Sigmoid colon (tissue), 7 donors: ENCODE measurements at places on chromosomes 7 and 10. TPM values are rescaled to one million over a fixed set of nuclear protein-coding genes. Genes with fewer than 3 reads are reported as not detected.

NKX2-3 gene
- 33.1 TPM for total RNA-seq

ARHGEF35 gene
- 1.9 TPM for total RNA-seq

FGFR2 gene
- 113 TPM for total RNA-seq

SPDYE17 gene
- total RNA-seq, result not detected

PLAU gene
- 3.6 TPM for total RNA-seq

NUTM2D gene
- 3.3 TPM for total RNA-seq

PKD2L1 gene
- not detected for total RNA-seq

WDFY4 gene
- 4.2 TPM for total RNA-seq

GRCh38 chr7:84803979-84804378, 382.9 kb downstream of the SEMA3D start:
- no peak for DNase-seq

DNA sequence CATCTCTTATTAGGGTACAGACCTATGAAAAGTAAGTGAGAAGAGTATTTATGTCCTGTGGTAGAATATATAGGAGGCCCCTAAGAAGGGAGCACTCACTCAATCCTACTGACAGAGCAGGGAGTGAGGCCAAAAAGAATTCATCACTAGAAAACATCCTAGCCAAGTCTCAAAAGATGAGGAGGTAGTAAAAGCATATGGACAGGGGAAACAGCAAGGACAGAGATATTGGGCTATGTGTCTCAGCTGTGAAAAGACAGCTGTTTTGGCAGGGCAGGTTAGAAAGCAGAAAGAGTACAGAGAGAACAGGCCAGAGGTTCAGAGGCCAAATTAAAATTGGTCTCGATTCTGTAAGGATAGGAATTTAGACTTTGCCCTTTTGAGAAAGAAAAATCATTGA, 548.3 kb upstream of the ANKRD30A start:
- DNase-seq, result no peak

DNA sequence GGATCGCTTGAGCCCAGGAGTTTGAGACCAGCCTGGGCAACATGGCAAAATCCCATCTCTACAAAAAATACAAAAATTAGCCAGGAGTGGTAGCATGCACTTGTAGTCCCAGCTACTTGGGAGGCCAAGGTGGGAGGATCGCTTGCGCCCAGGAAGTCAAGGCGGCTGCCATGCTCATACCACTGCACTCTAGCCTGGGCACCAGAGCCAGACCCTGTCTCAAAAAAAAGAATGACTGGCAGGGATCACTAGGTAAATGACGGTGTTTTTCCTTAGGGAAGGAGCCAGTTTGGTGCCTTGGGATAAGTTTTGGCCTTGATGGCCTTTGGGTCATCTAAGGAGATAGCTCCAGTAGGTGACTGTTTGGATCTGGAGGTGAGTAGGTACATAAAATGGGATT, 8.9 kb downstream of the TMEM248 start:
- DNase-seq, result no peak

DNA sequence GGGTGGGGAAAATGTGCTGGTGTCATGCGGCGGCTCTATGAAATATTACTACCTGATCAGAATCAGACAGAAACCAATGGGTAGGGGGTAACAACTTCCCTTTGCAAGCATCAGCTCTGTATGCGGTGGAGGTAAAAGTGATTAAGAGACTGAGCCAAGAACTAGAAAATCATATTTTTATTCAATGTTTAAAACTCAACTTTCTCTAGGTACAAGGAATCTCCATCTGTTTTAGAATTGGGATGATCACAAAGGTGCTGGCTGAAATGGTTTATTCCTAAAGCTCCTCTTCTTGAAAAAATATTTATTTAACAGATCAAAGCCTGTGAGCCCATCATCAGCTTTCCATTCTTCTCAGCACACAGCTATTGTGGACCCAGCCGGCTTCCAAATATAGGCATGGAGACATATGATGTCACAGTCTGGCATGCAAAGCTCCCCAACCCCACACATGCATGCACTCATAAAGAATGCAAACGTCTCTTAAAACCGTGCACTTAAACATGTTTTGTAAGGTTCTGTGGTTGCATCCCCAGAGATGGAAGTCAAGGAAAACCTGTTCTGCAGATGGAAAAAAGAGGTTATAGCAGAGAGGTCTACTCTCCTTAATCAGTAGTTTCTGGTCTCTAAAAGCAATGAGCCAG, 126.0 kb downstream of the SKIDA1 start:
- DNase-seq, result no peak

- DNase-seq, result no peak
Observed at GRCh38 chr10:116833986-116834985, 15.0 kb upstream of the ENO4 start.

DNA sequence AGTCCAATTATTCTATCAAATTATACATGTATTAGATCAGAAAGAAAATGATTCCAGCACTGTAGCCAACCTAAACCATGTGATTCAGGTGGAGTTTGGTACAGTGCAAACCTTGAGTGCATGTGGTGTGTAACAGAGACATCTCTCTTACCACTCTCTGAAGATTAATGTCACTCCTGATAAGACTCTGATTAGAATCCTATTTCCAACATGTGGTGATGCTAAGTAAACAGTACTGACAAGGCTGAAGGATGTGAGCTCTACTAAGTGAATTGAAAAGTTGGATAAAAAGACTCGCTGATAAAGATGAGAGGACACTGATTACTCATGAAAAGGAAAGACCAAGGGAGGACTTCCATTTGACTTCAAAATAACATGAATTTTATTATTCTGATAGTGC, 232.0 kb downstream of the SDK1 start:
- DNase-seq, result no peak

DNA sequence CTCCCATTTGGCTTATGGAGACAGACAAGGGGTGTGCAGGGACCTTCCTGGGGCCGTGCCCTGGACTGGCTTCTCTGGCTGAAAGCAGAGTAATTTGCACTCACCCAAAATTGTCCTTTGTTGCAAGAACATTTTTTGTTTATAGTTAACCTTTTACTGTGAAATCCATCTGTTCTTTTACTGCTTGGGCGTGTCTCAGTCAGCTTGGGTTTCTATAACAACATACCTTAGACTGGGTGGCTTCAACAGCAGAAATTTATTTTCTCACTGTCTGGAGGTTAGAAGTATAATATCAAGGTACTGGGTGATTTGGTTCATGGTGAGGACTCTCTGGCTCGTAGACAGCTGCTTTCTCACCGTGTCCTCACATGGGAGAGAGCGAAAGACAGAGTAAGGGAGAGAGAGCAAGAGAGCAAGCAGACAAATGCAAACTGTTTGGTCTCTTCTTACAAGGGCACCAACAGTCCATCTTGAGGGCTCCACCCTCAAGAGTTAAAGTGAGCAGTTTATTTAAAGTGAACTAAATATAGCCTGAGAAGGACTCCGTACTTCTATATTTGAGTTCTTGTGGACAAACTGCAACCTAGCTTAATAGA, 131.0 kb upstream of the NPY start:
- DNase-seq, result no peak

DNA sequence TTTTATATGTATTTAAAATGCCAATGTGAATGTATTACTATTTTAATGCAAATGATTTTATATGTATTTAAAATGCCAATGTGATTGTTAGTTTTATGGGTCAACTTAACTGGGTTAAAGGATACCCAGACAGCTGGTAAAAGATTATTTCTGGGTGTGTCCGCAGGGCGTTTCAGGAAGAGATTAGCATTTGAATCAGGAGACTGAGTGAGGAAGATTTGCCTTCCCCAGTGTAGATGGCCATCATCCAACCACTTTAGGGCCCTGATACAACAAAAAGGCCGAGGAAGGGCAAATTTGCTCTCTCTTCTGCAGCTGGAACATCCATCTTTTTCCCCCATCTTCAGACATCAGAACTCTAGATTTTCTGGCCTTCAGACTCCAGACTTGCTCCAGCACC, 116.2 kb downstream of the BAMBI start:
- no peak for DNase-seq

- DNase-seq, result no peak
Observed at GRCh38 chr10:7245505-7245904, 165.3 kb downstream of the SFMBT2 start.

DNA sequence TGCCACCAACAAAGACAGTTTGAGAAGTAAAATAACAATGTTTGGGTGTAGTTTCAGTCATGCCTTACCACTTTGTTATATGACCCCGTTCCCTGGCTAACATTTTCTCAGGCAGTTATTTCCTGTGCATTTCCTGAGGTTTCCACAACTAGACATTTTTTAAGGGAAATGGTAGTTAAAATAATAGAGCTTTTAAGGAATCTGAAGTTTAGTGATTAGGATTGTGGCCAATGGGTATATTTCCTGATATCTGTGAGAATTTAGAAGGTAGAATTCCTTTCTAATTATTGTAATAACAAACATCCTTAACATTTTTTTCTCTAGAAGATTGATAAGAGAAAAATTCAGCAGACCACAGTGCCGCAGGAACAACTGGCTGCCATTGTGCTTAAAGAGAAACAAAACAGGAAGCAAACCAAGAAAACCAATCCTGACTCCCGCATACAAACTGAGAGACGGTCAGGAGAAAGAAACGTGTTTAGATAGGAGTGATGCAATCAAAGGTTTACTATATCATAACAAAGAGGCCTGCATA, 193.6 kb downstream of the MBL2 start:
- DNase-seq, result no peak

DNA sequence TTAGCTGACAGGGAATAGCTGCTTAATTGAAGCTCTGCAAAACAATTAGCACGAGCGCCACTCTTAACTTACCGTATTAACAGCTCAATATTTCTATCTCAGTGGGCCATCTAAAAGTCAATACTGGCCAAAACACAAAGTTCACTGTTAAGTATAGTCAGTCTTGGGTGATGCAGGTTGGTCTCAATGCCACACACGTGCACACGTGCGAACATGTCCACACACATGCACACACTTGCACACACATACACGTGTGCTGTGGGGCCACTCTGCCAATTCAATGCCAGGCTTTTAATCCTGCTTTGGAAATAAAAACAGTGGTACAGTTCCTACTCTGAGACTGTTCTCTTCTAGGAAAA, 105.1 kb downstream of the GRB10 start:
- DNase-seq, result no peak

- DNase-seq, result no peak
Observed at GRCh38 chr10:84166620-84167288, 6.8 kb upstream of the GPR15LG start.

DNA sequence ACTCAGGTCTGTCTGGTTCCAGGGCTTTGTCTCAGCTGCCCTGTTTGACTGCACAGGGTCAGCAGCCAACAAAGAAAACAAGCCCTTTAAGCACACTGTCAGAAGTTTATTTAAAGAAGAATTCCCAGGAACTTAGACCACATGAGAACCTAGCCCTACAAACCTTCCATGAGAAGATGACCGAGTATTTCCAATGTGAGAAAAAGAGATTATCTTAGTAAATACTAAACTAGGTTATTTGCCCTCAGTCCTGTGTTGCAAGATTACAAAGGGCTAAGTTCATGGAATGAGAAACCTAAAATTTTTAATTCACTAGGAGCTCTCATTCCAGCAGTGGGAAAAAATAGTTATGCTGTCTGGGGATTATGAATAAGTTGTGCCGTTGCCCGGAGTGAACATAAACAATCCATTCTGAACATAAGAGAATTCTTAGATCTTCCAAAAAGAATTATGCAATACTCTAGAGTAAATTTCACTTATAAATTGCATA, 46.7 kb downstream of the NOC3L start:
- DNase-seq, result no peak

DNA sequence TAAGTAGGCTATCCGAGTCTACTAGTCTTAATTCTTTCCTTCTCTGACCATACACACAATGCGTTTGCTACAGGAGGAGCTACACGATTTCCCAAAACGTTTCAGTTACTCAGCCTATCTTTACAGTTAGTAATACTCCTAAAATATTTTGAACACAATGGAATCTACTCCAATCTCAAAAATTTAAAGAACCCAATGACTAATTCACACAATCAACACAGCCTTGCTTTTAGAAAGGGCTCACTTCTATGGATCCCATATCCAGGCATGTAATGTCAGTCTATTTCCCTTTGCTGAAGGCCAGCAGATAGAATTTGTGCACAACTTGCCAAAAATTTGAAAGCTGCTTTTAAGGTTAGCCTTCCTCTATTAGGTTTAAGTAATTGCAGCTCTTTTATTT, 107.2 kb downstream of the VPS41 start:
- DNase-seq, result no peak

DNA sequence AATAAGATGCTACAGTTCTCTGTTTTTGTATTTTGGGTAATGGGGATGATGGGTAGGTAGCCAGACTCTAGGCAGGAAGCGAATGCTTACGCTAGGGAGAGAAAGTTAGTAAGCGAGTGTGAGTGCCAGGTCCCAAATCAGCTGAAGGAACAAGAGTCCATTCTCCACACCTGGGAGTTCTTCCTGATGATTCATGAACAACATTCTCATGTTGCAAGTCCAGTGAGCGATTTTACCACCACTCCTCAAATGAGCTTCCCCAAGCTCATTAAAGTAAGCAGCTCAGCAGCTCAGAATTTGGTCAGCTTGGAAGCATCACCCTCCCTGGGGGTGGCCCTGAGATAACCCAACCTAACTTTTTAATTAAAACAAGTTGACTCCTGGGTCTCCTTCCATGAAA, 27.3 kb downstream of the SH3PXD2A start:
- no peak for DNase-seq

DNA sequence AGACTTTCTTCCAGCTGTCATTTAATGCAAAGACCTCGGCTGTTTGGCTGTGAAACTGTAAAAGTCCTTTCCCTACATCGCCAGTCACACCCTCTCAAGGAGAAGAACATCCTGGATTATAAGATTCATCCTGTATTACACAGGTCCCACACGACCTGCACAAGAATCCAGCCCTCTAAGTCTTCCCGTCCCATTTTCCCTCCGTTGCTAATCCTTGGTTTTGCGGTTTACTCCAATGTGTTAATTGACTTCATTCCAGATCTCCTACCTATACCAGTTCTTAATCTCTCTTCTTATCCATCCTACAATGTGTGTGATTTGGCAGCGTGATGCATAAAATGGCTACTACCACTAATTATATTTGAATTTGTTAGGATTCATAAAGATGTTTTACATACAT, 110.4 kb downstream of the COL28A1 start:
- no peak for DNase-seq

DNA sequence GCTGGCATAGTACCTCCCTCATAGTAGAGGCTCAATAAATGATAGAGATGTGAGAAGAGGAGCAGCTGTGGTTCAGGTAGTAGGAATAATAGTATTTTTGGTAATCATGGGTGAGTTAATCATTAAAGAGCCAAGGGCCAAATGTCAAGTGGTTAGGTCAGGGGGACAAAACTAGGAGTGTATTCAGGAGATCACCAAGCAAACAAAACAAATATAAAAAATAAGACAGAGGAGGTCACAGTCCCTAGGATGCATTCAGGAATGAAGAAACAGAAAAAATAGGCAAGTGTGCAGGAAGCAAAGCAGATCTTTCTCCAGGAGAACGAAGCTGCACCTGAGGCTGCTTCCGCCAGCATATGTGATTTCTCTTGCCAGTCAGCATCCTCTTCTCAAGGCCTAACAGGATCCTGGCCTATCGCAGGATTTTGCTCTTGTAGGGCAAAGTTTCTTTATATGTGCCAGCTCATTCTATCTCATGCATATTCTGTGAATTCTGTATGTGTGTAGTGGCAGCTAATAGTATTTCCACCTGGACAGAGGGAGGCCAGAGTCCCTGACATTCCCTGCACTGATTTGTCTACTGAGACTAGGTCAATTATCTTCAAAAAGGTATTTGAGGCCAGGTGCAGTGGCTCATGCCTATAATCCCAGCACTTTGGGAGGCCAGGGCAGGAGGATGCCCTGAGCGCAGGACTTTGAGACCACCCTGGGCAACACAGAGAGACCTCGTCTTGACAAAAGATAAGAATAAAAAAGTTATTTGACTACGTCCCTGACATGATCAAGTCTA, 82.7 kb downstream of the AKR1D1 start:
- DNase-seq, result no peak

- no peak for DNase-seq
Observed at GRCh38 chr10:17290226-17290625, 62.2 kb downstream of the VIM start.
